T-helper 2 cell (primary cell): ENCODE measurements at places on chromosomes 11 and 22.
A peak's percentile ranks its signal among the peaks of the same experiment; 100 is the strongest.

DNA sequence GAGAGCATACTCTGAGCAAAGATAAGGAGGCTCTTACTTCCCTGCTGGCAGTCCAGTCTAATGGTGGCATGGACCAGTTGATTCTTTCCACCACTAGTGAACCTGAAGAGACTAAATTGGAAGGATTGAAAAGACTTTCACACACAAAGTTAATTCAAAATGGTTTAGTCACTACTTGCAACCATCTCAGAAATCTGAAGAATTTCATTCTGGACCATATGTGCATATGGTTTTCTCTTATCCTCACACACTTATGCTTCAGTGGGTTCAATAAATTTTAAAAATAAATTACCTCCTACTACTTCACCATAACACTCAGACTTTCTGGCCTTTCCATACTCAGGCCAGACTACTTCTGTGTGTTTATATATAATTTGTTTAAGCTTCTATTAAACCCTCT, 44.7 kb downstream of the CADM1 start:
- no peak for DNase-seq

GRCh38 chr22:50304528-50305392, 2.7 kb downstream of the PLXNB2 start:
- no peak for DNase-seq

- DNase-seq, result no peak
Observed at GRCh38 chr11:44963136-44963535, 12.5 kb upstream of the TP53I11 start.

- DNase-seq, result no peak
Observed at GRCh38 chr22:49330421-49331222, 497.1 kb downstream of the BRD1 start.

DNA sequence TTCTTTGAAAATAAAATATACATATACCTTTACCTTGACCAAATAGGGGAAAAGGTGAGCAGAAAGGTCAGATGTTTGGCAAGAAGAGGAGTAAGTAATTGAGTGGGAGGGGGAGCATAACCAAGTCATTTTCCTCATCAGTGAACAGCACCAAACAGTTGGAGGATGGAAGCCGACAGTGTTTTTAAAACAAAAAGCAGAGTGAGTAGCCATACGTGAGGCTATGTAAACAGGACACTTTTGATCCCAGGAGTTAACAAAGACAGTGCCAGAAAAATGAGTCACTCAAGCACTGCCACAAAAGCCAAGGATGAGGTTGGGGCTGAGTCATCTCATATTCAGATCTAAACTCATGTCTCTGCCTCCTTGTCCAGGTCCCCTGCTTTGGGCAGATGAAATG, 734.7 kb downstream of the KCNA4 start:
- DNase-seq, result no peak

DNA sequence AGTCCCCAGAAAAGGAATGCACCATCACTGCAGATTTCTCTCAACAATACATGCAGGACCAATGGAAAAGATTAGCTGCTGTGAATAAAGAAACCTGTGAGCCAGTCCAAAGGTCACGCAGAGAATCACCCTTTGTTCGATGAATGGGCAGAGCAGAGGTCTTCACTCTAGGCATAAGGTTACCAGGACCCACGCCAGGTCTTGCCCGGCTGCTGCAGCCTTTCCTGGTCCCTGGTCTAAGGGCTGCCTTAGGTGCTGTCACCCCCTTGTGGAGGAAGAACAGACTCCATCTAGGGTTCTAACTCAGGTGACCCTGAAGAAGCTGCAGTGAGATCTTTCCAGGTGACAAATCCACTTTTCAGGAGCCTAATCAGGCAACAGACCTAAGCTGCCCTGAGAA, 29.0 kb upstream of the NAP1L4 start:
- DNase-seq, result no peak

GRCh38 chr11:75400146-75400865, 988 bp downstream of the RPS3 start:
- peak; percentile 38 for DNase-seq

DNA sequence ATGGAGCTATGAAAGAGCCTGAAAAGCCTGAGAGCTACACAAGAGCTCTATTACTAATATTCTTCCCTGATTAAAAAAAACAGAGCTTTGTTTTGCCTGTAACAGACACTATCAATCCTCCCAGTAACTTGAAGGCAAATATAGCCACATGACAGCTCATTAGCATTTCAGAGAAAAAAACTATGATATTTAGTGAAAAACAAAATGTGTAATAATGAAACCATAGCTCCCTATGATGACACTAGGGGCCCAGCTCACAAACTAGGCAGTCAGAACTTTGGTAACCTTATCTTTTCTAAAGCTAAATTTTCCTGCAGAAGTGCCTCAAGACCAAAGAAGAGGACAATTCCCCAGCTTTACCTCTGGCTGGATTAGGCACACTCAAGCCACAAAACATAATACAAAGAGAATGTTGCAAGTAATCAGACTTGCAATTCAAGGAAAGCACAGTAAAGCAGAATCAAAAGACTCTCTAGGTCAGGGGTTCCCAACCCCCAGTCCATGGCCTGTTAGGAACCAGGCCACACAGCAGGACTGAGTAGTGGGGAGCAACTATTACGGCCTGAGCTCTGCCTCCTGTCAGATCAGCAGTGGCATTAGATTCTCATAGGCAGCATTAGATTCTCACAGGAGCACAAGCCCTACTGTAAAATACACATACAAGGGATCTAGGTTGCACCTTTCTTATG, 53.3 kb downstream of the MRTFA start:
- DNase-seq, result no peak

DNA sequence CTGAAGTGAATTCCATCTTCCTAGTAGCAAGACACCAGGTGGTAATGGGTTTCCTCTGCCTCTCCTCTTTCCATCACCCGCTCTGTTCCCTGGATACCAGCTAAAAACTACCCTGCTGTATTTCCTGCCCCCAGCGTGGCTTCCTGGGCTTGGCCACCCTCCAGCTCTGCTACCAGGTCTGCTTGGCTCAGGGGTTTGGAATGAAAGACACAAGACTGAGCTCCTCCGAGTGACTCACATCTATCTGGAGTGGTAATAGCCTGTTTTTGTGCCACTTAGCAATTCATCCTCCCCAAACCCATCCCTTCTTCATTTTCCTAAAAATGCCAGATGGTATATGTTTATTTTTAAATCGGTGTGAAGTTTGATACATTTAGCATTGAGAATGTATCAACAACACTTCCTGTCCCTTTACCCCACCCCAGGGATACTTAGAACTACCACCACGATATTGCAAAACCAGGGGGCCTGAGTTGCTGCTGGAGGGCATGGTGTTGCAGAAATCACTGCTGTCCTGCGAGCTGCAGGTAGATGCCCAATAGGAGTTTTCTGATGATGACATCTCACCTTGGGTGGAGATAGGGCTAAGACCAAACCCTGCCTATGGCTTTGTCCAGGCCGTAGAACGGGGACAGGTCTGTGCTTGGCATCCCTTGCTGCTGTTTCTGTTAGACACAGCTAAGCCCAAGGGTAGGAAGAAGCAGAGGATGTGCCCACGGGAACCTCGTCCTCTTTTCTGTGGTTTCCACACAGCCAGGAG, 7.5 kb upstream of the MICAL3 start:
- no peak for DNase-seq

GRCh38 chr22:24330636-24331035, 60.0 kb downstream of the SPECC1L start:
- no peak for DNase-seq

- no peak for DNase-seq
Observed at GRCh38 chr11:68313574-68314202, 1.3 kb downstream of the LRP5 start.

DNA sequence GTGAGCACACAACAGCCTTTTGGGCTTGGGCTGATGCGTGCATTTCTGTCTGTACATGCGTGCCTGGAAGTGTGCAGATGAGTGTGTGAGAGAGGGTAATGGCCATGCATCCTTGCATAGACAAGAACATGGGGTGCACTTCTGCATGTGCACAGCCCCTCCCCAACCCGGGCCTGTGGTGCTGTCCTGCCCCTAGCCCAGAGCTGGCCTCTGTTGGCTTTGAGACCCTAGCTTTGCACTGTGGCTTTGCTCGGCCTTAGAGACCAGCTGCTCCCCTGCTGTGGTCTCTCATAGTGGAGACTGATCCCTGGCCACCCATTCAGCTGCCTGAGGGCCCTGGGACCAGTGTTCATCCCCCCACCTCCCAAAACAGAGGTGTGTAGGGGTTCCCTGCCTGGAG, 25.4 kb downstream of the ST3GAL4 start:
- no peak for DNase-seq

GRCh38 chr11:15159085-15159484, 44.4 kb downstream of the INSC start:
- DNase-seq, result no peak

GRCh38 chr22:45640941-45641621, 30.6 kb upstream of the ATXN10 start:
- DNase-seq, result no peak

- DNase-seq, result no peak
Observed at GRCh38 chr11:5684036-5684645, 733 bp downstream of the TRIM5 start.

GRCh38 chr22:44666207-44666585, 35.8 kb upstream of the PRR5 start:
- no peak for DNase-seq

DNA sequence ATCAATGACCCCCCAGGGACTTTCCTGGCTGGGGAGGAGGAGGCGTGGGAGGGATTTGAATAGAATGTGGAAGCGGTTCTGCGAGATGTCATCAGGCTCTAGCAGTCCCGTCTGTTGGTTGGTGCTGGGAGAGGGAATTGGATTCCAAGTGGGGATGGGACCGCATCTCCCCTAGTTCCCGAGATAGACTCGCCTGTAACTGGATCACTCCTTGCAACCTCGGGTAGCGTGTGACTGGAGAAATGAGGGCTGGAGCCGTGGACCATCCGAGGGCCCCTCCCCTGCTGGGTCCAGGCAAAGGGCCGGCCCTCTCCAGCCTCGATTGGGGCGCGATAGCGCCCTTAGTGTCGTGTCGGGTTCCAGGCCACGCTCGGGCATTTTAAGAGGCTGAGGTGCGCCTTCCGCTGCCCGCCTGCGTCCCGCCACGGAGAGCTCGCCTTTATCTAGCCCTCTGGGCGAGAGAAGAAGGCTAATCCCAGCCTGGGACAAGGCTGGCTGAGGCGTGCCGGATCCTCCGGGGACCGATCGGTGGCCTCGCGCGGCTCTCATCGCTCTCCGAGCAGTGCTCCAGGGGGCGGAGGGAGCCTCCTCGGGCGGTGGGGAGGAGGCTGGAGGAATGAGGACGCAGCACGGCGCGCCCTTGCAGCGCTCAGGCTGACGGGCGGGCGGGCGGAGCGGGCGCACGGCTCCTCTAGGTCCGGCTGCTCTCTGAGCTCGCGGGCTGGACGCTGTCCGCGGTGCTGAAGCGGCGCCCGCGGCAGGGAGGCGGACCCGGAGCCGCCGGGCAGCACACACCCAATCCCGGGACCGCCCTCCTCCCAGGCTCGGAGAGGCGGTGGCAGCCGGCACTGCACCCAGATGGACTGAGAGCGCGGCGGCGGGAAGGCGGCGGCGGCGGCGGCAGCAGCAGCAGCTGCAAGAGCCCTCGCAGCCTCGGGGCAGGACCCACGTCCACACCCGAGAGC, 107.8 kb downstream of the OSBP2 start:
- DNase-seq, result peak; percentile 47

DNA sequence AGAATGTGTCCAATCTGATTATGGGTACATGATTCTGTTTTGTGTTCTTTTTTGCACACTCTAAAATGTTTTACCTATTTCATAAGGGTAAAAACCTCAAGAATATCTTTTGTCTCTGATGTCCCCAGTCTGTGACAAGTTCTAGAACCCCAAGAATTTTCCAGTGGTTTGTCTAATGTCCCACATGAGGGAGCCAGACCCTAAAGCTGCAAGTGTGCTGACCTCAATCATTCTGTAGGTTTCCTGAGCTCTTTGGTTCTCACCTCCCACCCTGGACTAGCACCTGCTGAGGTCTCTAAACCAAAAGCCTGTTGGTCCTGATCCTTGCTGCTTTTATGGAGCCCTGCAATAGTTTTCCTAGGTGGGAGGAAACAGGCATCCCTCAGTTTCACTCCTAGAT, 149.8 kb upstream of the MPPED2 start:
- DNase-seq, result no peak

GRCh38 chr11:44633641-44634040, 68.2 kb downstream of the CD82 start:
- DNase-seq, result no peak

DNA sequence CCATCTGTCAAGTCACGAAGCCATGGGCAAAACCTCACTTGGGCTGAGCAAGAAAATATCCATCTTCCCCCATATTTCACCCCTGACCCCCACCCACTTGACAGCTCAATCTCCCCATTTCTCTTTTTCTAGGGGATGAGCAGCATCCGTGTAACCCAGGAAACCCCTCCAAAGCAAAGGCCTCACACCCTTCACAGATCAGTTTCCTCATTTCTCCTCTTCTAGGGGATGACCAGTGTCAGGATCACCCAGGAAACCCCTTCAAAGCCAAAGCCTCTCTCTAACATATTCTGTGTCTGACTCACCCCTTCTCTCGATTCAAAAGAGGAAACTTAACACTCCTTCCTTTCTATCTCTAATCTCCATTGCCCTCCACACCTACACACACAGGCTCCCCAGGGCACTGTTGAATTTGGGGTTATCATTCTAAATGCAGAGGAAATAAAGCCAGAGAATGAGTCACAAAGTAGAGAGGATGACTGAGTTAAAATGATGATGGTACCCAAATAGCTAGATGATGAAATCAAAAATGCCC, 439.7 kb downstream of the BUD13 start:
- no peak for DNase-seq
